Stomach (tissue), 19 donors: ENCODE measurements at places on chromosomes 12 and 14.

DNA sequence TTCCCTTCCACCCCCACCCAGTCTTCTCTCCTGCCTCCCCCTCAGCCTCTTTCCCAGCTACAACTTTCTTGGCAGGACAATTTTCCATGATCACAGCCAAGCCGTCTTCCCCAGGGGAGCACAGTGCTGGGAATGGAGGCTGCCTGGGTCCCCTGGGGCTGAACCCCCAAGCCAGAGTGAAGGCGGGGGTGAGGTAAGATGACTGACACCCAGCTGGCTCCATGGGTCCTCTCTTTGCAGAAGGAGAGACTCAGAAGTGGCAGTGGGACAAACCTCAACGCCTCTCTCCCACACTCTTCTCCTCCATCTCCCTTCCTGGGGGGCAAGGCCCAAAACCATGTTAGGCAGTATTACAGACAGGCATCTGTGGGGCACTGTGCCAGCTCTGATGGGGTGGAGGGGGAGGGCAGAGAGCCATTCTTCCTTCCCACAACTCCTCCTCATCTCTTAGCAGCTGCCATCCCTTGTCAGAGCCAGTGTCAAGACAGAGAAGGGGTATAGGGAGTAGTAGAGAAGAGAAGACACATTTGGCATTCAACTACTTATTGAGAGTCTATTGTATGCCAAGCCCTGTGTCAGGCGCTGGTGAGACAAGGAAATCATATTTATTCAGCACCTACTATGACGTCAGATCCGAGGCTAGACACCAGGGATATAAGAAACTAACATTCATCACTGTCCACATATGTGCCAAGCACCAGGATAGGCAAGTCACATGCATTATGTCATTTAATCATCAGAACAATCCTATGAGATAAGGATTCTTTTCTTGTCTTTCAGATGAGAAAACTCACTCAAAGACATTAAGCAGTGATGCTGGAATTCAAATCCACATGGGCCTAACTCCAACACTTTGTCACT, 3.6 kb downstream of the ITGA7 start:
- DNase-seq, result no peak

DNA sequence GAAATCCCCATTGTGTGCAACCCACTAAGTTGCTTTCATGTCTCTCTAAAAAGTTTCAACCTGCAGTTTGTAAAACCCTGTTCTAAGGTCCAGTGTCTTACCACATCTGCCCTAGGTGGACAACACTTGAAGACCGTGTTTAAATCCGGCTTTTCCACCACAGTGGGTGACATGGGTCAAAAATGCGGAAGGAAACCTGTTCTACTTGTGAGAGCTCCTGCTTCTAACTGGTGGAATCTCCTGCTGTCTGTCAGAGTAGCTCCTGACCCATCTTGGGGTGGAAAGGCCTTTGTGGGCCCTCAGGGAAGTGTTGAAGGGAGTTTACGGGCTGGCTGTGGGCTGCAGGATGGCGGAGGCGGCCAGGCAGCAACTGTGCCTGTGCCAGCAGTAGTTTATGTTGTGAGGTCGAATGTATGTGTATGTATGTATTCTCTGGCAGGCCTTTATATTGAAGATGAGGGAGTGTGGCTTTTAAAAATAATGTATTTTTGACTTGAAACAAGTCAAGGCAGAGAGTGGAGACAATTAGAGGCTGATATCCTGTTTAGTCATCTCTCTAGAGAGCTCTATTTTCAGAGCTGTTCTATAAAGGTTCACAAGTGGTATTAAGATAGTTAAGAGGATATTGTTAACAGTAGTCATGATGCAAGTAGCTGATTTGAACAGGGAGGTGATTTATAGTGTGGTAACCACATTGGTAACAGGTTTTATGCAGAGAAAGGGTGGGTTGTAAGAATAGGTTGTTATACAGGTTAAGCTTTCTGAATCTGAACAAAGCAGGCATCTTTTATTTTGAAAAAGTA, 67.0 kb downstream of the PRKCH start:
- peak; percentile 31 for DNase-seq

GRCh38 chr14:67571275-67571990, 28.6 kb downstream of the PIGH start:
- DNase-seq, result peak; percentile 85

DNA sequence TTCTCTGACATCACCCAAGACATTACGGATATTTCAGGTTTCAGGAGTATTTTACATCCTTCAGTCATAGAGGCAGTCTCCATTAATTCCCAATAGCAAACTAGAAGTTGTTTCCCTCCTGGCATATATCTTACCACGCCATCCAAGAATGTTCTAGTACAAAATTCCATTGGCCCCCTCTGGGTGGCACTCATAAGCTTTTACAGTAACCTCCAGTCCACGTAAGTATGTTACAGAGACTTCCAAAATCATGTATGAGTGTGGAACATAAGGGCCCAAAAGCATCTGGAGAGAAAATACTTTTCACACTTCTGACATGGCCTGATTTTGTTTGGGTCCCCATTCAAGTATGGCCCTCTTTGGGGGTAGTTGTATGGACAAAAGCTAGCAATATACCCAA, 58.1 kb upstream of the DHRS4 start:
- no peak for DNase-seq

GRCh38 chr14:101247842-101248725, 313.2 kb upstream of the DIO3 start:
- no peak for DNase-seq

GRCh38 chr12:48069241-48069640, 36.6 kb downstream of the SENP1 start:
- DNase-seq, result no peak
